ENCODE measurements at places on chromosomes 16 and 17. TPM values are rescaled to one million over a fixed set of nuclear protein-coding genes. Genes with fewer than 3 reads are reported as not detected.

KRT25 gene
- total RNA-seq = not detected

ENPP7 gene
- total RNA-seq = not detected

HOXB8 gene
- total RNA-seq = not detected

DNA sequence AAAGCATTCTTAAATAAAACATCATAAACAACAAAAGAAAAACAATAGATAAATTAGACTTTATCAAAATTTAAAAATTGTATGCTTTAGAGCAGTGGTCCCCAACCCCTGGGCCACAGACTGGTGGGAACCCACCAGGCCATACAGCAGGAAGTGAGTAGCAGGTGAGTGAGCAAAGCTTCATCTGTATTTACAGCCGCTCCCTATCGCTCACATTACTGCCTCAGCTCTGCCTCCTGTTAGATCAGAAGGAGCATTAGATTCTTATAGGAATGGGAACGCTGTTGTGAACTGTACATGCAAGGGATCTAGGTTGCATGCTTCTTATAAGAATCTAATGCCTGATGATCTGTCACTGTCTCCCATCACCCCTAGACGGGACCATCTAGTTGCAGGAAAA, 51.5 kb downstream of the GNAO1 start:
- DNase-seq = no peak

DNA sequence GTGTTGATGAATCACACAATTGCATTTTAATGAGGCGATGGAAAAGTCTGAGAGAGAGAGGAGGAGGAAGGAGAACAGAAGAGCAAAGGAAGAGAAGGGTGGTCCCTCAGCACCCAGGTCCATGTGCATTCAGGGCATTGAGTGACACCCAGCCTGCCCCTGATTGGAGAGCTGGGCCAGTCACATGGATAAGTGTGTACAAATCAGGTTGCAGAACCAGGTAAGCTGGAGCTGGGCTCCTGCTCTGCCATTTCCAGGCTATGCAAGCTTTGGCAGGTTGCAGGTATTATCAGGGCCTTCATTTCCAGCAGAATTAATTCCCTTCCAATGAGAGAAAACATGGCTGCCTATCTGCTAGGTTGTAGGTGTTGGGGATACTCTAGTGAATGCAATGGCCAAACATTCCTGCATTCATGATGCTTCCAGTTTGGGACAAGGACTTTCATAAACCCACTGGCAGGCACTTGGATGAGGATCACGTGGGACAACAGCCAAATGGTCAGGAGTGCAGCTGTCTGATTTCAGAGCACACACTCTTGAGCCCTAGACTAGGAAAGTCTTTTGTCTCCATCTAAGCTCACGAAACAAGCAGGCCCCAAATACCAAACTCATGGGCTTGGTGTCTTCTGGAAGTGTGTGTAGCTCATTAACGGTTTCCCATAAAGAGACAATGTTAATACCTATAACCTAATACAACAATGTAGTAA, 577.9 kb upstream of the CDH5 start:
- peak; percentile 75 for DNase-seq

DNA sequence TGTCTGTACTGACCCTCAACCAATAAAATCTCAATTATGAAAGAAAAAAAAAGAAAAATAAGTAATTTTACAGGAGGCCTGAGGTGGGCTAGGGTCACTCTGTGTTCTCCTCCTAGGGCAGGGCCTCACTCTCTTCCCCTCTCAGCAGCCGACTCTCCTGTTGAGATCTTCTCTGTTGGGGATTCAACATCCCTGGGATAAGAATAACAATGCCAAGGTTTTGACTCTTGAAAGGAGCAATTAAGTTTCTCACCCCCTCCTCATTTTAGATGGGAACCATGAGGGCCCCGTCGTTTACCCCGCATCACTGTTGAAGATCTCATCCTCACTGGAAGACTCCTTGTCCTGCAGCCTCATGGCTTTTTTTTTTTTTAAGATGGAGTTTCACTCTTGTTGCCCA, 21.5 kb upstream of the BRCA1 start:
- no peak for DNase-seq

Measured in tongue (tissue), 3 donors.